Dermis microvascular lymphatic vessel endothelial cell (primary cell): ENCODE measurements at places on chromosomes 11 and 22. TPM values are rescaled to one million over a fixed set of nuclear protein-coding genes. Genes with fewer than 3 reads are reported as not detected.

DNA sequence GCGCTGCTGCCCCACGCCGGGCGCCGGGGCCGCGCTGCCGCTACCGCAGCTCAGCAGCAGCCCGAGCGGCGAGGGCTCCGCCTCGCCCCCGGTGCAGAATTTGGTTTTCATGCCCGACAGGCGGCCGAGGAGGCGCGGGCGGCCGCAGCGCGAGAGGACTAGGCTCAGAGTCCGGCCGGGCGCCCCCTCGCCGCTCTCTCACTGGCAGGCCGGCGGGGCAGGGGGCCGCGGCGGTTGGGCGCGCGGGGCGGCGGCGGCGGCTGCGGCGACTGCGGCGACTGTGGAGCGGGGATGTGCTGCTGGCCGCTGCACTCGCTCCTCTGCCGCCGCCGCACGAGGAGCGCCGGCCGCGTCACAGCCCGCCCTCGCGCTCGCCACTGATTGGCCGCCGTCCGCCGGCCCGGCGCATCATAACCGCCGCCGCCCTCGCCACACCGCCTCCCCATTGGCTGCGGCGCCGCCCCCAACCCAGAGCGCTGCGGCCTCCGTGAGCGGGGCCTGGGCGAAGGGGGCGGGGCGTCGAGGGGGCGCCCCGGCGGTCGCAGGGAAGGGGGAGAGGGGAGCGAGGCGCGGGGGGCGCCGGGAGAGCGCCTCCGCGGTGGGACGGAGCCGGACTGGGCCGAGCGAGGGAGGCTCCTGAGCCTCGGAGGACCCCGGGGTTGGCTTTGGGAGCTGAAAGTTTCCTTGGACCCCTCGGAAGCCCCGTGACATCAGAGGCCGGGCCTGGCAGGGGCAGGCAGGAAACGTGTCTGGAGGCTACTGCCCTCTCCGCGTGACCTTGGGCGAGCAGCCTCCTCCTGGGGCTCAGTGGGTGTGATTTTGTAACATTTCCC, at the start of gene CHKA:
Gene CHKA, minus strand, starts transcription at position 322 of the 833 bp plus-strand sequence. Its CDS starts 211 bp downstream, at position 111.
- DNase-seq, result peak; percentile 95

- no peak for DNase-seq
Measured at GRCh38 chr11:60960405-60960804, 8.4 kb upstream of the SLC15A3 start.

DNA sequence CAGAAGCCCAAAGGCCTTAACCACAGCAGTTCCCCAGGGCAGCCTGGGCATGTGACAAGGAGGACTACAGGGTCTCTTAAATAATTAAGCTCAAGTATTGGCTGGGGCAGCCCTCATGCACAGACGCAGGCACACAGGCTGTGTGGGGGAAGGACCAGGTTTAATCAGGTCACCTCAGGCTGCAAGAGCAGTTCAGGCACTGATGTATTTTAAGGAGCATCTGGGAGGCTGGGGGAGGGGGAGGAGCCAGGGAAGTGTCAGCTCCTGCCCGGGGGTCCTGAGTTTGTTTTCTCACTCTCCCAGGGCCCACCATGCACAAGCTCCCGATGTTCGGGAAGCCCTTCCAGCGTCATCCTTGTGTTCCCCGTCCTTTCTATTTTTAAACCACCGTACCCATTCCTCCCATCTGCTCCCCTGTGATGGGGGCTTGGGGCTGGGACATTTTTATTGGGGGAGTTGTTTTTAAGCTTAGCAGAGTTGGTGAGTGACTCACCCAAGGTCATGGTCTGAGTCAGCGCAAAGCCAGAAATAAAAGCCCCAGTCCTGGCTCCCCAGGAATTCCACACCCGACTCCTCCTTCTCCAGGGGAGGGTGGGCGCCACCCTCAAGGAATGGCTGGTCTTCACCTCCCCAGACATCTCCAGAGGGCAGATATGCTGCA, 2.4 kb downstream of the CSDC2 start:
- DNase-seq, result no peak

DNA sequence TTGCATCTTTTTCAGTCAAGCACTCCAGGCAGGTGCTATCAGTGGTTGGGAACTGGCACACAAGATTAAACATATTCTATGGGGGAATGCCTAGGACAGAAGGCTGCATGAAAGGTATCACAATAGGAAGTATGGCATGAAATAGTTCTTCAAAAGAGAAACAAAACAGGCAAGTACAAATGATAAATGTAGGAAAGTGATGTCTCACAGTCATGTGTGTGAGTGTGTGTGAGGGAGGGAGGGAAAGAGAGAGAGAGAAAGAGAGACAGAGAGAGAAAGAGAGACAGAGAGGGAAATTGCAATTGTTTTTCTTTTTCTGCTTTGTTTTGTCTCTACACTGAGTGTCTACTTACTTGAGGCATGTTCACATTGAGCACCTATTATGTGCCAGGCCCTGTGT, 456.3 kb downstream of the MIAT start:
- DNase-seq, result no peak

GRCh38 chr22:36221799-36222751, 17.3 kb downstream of the APOL2 start:
- peak; percentile 66 for DNase-seq

DNA sequence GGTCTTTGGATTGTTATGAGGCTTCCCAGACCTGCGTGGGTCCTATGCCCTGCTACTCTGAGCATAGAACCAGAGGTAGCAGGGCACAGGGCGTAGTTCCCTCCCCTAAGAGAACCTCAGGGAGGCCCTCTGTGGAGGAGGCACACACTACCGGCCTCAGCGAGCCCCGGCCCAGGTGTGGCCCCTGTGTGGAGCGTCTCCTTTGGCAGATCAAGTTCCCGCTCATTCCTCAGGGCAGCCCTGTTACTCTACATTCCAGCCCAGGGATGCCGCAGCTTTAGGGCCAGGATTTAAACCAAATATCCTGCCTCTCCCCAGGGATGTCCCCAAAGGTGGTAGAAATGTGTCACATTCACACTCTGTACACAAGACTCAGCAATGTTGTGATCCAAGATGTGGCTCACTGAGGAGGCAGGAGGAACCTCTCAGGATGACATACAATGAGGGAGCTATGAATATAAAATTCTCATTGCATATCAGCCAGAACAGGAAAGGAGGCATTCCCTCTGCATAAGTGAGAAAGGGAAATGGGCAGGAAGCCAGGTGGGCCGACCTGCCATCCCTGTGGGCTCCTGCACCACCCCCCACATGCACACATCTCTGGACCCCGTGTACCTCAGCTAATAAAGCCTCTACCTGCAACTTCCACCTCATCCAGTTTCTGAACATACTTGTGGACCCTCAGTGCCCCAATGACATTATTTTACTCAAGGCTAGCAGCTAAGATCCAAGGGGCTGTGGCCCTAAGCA, 131.9 kb upstream of the TEAD1 start:
- no peak for DNase-seq

DNA sequence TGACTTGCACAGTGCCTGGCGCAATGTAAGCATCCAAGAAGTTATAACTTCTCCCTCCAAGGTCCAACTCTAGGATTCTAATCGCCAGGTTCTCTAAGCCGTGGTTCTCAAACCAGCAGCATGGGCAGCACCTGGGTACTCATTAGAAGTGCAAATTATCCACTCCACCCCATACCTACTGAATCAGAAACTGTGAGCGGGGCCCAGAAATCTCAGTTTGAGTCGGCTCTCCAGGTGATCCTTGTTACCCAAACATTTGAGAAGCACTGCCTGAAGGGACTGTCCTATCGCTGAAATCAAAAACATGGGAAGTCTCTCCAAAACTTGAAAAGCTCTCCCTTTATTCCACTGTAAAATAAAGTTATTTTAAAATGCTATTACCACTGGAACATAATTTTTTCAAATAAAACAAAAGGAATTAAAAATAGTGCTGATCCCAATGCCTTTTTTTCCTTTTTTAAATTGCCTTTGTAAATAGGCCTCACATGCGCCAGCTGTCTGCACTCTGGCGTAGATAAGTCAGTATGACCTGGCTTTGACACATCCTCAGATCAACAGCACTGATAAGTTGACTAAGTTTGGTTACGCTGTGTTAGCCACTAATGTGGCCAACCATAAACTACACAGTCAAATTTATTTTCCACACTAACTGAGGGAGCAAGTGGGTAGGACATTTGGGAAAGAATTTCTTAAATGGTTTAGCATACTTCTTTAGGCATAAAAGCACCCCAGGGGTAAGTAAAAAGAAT, 8.4 kb upstream of the CTR9 start:
- no peak for DNase-seq

- DNase-seq, result no peak
Measured at GRCh38 chr11:38345286-38345685, 1747.2 kb upstream of the RAG2 start.

- peak; percentile 96 for DNase-seq
Measured at GRCh38 chr22:50112151-50113118, 22.6 kb downstream of the MOV10L1 start.

GRCh38 chr22:32473388-32473952, 1.1 kb upstream of the FBXO7 start:
- DNase-seq, result peak; percentile 64

- DNase-seq, result no peak
Measured at GRCh38 chr11:124274000-124274399, 17.8 kb downstream of the OR8G5 start.

DNA sequence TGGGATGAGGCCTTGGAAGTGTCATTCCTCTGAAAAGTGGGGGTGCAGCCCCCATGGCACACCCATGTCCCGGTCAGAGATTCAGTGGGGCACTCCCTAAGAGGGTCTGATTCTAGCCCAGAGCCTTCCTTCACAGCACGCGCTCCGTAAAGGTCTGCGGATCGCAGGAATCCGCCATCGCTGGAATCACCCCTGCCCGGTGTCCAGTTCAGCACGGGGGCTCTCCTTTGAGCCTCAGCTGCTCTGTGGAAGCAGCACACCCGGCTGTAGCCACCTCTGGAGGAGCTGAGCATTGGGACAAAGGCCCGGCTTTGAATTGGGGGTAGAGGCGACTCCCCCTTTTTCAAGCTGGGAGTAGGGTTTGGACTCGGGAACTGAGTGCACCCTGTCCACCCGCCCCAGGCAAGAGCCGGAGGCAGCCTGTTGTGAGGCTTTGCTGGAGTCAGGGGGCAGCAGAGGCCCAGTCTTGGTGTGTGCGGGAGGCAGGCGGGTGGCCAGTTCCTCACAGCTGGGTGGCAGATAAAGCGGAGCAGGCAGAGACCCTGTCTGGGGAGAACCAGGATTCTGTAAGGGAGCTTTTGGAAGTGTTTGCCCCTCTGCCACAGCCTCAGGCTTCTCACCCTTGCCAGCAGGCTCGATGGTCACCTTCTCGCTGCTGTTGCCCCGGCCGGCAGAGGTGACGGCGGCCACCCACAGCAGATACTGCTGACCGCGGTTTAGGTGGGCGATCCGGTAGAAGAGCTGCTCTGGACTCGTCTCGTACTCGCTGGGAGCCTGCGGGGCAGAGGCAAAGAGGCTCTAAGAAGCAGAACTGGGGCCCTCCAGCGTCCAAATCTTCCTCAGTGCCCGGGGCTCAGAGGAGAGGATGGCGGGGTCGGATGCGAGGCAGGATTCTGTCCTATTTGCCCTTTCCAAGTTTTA, 115.9 kb downstream of the CEP164 start:
- DNase-seq, result peak; percentile 39

DNA sequence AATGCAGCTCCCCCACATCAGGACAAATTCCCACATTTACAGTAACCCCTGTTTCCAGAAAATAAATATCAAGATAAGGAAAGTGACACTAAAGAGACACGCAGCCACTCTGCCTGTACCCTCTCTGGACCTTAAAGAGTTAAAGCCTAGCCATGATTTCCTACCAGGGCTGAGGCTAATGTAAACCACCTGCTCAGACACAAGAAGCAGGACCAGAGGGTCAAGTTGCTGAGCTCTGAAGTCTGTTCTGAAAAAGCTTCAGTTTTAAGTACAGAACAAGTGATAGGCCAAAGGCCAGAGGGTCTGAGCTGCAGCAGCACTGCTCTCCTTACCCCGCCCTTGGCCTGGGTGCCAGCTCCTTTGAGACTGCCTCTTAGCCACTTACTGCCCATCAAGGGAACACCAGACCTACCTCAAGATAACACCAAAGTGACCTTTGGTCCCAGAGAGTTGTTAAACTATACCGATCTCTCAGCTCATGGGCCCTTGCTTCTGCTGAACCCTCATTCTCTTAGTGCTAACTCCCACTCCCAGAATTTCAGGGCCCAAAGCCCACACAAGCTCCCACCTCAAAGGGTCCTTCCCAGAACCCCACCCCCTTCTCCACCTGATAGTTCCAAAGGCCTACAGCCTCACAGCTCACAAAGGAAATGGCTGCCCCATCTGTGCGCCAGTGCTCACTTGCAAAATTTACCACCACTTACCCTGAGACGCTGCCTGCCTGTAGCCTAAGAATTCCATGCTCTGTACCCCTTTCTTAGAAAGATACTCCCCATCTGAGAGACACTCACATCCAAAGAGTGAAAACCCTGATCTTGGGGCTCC, 40.5 kb downstream of the IL18BP start:
- DNase-seq, result no peak

- DNase-seq, result peak; percentile 71
Measured at GRCh38 chr11:406796-407650, 7.8 kb downstream of the SIGIRR start.

DNA sequence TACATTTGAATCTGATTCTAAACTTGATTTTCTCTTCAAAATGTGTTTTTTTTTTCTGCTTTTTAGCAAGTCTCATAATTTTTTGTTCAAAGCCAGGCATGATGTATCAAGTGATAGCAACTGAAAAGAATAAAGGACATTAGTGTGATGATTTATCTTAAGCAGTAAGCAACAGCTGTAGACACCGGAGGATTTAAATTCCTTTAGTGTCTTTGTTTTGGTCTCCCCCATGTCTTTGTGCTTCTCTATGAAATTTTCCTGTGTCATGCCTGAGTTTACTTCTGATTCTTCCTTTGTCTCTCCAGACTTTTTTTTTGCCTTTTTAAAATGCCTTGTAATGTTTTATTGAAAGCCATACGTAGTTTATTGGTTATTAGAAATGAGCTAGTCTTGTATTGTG, 934.2 kb upstream of the RAG2 start:
- DNase-seq, result no peak

DNA sequence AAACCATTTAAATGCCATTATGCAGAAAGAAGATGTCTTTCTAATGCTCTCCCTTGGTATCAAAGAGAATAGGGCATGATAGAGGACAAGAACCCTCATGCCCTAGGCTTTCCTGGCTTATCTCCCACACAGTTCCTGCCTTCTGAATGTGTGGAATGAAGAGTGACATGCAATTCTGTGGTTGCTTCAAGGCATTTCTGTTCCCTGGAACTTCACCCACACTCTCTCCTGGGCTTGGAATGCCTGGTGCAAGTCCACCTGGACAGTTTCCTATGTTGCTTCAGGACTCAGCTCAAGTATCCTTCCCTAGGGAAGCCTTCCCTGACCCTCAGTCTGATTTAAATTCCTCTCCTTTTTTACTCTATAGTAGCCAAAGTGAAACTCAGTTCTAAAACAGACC, 53.8 kb upstream of the DRD2 start:
- DNase-seq, result no peak

- peak; percentile 48 for DNase-seq
Measured at GRCh38 chr11:15208378-15209222, 93.9 kb downstream of the INSC start.

MYOD1 gene
- not detected in 2 replicates for total RNA-seq

GAB4 gene
- total RNA-seq, result not detected in 2 replicates

SLC22A25 gene
- not detected in 2 replicates for total RNA-seq

HOATZ gene
- total RNA-seq, result not detected in 2 replicates

TRIM48 gene
- total RNA-seq, result not detected in 2 replicates

FGF19 gene
- total RNA-seq, result not detected in 2 replicates

MRGPRF gene
- 0.13 TPM in 2 replicates for total RNA-seq

C22orf31 gene
- total RNA-seq, result not detected in 2 replicates
